ENCODE measurements at places on chromosomes 5 and 9.

- no peak for DNase-seq
Measured at GRCh38 chr9:133887540-133888047, 104.5 kb downstream of the VAV2 start.

DNA sequence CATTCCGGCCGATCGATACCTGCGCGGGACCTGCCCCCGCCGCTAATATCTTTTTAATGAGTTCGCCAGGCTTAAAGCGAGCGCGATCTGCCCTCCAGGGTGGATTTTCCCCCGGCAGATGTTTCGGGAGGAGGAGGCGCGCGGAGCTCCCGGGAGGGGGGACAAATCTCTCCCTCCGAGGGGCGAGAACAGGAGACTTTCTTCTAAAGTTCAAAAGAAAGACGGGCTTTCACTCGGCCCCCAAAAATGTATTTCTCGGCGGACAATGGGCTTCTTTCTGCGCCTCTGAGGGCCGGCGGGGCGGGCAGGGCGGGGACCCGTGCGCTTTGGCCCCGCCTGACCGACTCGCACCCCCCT lies 4.1 kb upstream of the PRDM12 start:
- DNase-seq, result no peak

DNA sequence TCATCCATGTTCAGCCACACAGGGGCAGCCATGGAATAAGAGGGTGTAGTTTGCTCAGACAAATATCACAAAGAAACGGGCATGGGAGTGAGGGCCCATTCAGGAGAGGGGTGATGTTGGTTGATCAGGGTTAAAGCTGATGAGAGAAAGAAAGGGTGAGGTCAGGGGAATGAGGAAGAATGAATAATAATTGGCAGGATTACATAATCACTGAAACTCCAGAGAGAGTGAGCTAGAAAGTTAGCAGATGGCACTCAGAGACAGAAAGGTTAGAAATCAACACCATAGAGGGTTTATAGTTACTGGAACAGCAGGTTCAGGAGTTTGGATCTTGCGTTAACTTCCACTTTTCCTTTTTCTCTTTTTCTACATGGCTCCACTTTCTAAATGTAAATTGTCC lies 113.9 kb downstream of the TAF11L14 start:
- no peak for DNase-seq

GRCh38 chr5:130222573-130222972 lies 318.3 kb downstream of the CHSY3 start:
- DNase-seq, result no peak

GRCh38 chr5:17056141-17056631 lies 120.1 kb upstream of the MYO10 start:
- no peak for DNase-seq

GRCh38 chr9:94772144-94772543 lies 45.6 kb downstream of the AOPEP start:
- DNase-seq, result no peak

DNA sequence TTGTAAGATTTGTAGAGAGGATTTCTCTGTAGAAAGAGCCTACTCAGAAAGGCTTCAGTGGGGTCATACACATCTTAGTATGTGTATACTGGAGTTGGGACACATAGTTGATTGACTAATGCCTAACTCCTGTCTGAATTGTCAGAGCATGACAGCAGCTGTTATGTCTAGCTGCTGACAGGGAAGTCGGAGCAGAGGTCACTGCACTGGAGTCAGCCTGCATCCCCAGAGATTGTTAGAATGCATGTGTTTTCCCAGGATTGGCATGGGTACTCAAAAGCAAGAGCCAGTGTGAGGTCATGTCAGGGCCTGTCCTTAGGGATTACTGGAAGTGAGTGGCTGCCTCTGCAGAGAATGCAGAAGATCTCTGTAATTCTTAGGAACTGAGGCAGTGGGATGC lies 82.7 kb downstream of the ITGA1 start:
- DNase-seq, result no peak

GRCh38 chr5:171367424-171368370 lies 20.0 kb upstream of the NPM1 start:
- no peak for DNase-seq

DNA sequence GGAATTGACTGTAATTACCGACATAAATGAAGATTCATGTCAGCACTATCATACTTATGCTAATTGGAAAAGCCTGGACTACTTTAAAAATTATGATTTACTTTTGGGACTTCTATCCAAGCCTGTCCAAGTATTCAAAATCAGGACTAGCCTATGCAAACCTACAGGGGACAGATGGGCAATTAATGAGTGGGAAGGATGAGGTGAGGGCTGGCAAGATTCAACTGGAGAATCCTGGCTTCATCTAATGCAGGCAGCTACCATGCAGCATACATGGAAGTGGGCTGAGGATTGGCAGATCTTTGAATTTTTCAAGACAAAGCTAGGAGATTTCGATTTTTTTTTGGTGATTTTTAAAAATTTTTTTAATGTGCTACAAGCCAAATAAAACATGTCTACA lies 532.6 kb downstream of the CSNK1G3 start:
- DNase-seq, result no peak

GRCh38 chr5:95392593-95393182 lies 1.5 kb downstream of the FAM81B start:
- DNase-seq, result no peak

DNA sequence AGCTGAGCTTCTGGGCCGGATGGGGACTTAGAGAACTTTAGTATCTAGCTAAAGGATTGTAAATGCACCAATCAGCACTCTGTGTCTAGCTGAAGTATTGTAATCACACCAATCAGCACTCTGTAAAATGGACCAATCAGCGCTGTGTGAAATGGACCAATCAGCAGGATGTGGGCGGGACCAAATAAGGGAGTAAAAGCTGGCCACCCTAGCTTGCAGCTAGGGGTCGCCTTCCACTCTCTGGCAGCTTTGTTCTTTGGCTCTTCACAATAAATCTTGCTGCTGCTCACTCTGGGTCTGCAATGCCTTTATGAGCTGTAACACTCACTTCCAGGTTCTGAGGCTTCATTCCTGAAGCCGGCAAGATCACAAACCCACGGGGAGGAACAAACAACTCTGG lies 354.0 kb downstream of the PRR16 start:
- DNase-seq, result no peak

GRCh38 chr5:172579403-172579990 lies 61.6 kb upstream of the NEURL1B start:
- no peak for DNase-seq

GRCh38 chr9:18394847-18395351 lies 79.1 kb upstream of the ADAMTSL1 start:
- no peak for DNase-seq

DNA sequence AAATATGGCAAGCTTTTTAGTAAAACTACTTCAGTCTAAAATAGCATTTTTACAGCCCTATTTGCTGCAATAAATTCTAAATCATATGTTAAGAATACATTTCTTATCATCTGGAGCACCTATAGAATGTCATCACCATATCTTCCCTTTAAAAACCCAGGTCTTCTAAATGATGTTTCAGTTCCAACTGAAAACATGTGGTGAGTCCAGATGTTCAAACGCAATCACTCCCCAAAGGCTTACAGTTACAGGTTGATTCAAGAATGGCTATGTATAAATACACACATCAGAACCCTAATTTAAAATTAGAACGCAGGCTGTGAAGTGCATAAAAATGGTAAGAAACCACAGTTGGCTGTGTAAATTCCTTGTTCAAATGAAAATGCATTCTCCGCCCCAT lies 796.3 kb downstream of the MAT2B start:
- DNase-seq, result no peak

DNA sequence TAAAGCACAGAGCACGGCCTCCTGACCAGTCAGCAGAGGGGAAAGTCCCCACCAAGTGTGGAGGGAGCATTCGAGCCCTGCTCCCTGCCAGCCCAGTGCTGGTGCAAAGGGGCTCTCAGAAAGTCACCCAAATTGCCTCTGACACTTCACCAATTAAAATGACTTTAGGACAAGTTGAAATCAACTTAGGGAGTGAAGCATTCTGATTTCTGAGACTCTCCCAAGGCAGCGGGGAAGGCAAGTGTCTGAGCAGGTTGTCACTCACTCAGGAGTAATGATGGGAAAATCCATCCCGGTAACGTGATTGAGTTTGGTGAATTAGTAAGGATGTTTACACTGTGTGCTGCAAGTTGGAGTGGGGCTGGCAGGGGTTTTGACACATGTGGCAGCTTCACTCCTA lies 73.7 kb downstream of the PCDH1 start:
- no peak for DNase-seq

- no peak for DNase-seq
Measured at GRCh38 chr5:150044712-150045111, 41.6 kb downstream of the CSF1R start.

Data from activated CD8-positive, alpha-beta memory T cell treated with anti-CD3 and anti-CD28 coated beads, Interleukin-2, amount 50 U/mL, for 4 hours (primary cell).